ENCODE measurements at places on chromosomes 1 and 21.

- DNase-seq, result no peak
Observed at GRCh38 chr1:29453502-29454240, 217.3 kb downstream of the PTPRU start.

DNA sequence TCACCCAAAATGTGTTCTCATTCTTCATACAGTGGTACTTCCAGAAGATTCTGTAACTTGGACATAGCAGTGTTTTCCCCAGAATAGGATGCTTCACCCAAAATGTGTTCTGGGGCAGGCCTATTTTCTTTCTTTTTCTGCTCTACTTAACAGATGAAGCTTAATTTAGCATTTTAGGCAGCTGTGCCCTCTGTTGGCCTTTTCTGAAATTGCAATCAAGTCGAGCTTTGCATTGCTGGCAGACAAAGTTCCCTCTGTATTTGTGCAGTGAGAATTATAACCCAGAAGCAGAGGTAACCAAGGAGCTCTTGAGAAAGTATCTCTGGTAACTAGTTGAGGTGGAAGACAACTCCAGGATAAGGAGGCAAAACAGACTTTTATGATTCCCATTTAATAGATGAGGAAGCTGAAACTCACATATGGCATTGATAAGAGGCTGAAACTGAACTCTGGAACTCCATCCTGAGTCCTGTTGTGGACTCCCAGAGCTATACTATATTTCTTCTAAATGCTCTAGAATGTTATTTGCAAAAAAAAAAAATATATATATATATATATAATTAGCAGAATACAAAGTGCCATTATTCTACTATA is 50.3 kb upstream of the L1TD1 start:
- DNase-seq, result no peak

DNA sequence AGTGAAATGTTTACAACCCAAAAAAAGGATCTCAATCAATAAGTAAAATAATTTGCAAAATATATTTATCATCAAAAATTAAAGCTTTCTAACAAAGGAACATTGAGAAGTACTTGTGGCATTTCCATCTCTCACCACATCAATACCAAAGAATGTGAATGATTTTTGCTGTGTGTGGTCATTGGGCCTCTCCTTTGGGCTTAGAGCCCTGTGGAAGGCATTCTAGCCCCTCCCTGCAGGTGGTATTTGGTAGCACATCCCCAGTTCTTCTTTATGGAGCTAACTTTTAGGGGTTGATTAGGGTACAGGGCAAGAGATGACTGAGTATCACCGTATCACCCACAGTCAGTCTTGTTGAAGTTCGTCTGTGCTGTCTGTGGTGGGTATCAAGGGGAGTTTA is 294.1 kb upstream of the SGIP1 start:
- no peak for DNase-seq

- DNase-seq, result peak; percentile 59
Observed at GRCh38 chr1:229664133-229664689, 38.2 kb downstream of the URB2 start.

DNA sequence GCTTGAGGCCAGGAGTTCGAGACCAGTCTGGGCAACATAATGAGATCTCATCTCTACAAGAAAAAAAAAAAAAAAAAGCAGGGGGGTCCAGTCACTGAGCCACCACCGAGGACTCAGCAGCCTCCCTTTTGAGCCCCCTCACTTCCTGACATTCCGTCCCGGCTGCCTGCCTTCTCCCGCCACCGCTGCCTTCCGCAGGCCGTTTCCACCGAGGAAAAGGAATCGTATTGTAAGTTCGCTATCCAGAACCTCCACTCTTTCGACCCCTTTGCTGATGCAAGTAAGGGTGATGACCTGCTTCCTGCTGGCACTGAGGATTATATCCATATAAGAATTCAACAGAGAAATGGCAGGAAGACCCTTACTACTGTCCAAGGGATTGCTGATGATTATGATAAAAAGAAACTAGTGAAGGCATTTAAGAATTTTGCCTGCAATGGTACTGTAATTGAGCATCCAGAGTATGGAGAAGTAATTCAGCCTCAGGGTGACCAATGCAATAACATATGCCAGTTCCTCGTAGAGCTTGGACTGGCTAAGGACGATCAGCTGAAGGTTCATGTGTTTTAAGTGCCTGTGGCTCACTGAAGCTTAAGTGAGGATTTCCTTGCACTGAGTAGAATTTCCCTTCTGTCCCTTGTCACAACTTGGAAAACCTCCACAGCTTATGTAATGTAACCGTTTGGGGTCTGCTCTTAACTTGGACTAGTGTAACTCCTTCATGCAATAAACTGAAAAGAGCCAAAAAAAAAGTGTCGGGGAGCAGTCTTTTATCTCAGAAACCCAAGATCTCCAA is 55.6 kb downstream of the GLUL start:
- no peak for DNase-seq

DNA sequence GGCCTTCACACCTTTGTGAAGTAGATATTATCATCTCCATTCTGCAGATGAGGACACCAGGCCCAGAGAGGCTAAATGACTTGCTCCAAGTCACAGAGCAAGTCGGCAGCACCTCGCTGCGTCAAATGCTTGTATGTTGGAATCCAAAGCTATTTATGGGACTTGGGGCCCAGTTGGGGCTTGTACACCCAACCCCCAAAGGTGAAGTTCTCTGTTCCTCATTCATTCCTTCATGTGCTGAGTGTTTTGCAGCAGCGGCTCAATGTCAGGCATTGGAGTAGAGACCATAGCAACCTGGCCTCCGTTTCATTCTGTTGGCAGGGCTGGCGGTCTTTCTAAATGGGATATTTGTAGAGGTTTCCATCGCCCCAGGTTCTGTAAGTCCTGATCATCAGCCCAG is 113.4 kb upstream of the SLC25A33 start:
- no peak for DNase-seq

DNA sequence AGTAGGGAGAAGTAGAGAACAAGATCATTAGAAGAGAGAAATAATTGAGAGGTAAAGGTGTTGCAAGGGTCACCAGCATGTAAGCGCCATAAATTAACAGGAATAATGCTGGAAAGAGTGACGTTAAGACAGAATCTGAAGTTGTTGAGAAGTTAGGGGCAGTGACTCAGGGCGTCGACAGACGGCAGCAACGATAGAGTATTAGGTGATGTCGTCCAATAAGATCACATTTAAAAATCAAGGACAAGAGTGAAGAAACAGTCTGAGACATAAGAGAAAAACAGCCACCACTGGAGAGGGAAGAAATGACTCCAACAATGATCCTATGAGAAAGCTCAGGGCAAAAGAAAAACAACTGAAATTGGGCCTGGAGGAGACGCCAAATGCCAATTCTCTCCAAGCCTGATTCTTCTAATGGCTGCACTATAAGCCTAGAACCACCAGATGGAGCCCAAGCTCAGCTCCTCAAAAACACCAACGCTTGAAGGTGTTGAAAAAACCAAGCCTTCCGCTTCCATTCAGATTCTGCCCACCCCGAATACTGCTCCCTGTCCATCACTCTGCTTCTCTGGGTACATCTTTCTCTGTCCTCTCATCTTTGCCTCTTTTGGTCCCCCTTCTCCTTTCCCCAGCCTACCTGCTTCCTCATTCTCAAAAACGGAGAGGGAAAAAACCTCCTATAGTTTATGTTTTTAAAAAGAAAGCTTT is 70.0 kb downstream of the LUZP1 start:
- DNase-seq, result peak; percentile 23

DNA sequence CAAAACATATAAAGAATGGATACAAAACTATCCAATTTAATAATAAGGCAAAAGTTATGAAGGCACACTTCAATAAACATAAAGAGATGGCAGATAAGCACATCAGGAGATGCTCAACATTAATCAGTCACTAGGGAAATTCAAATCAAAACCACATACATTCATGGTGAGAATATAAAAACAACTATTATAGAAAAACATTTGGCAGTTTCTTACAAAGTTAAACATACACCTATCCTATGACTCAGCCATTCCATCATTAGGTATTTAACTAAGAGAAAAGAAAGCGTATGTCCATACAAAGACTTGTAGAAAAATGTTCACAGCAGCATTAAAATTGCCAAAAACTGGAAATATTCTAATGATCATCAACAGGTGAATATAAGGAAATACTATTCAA is 44.3 kb downstream of the KIFAP3 start:
- DNase-seq, result no peak

DNA sequence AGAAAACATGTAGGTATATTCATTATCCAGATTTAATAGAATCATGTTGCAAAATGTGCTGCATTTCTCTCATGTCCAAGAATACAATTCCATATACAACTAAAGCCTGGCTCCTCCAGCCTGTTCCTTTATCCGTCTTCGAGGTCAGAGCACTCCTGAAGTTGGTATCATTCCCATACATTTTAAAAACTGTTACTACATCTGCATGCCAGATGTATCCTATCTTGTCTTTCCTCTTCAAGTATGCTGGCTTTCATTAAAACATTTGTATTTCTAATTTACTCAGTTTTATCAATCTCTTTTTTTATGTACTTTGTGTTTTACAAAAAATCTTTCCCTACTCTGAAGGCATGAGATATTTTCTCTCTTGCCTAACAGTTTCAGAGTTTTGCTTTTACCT is 536.6 kb upstream of the USP24 start:
- DNase-seq, result no peak

All from activated CD8-positive, alpha-beta memory T cell treated with anti-CD3 and anti-CD28 coated beads for 1 hour (primary cell).